ENCODE measurements at places on chromosomes 13 and 19. TPM values are rescaled to one million over a fixed set of nuclear protein-coding genes. Genes with fewer than 3 reads are reported as not detected.
A peak's percentile ranks its signal among the peaks of the same experiment; 100 is the strongest.

Gene ZNF221
- polyA plus RNA-seq: 1.1 TPM

- DNase-seq: peak; percentile 9
Measured at GRCh38 chr13:65917731-65918130, 1312.4 kb downstream of the PCDH9 start.

Gene SSC5D
- polyA plus RNA-seq: 5.1 TPM

GRCh38 chr19:55676889-55677505 lies 2.0 kb downstream of the EPN1 start:
- DNase-seq: no peak

Gene NTF4
- polyA plus RNA-seq: 6.9 TPM

DNA sequence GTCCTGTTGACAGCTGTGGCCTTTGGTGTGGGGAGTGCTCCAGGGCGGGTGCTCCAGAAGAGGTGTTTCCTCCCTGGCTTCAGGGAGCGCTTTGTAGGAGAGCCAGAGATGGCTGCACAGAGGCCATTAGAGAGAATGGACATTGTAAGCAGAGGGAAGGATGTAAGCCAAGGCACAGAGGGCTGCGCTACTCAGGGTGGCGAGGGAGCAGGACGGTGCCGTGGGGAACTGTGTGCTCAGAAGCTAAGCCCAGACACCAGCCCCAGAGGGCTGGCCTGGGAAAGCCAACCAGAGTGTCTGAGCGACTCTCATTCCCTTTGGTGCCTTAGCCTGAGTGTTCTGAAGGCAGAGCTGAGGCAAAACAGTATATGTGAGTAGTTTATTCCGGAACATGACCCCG lies 92.2 kb downstream of the TSHZ3 start:
- no peak for DNase-seq

- no peak for DNase-seq
Measured at GRCh38 chr19:50184196-50184595, 19.2 kb upstream of the MYH14 start.

Gene KLK11
- 2.6 TPM for polyA plus RNA-seq

DNA sequence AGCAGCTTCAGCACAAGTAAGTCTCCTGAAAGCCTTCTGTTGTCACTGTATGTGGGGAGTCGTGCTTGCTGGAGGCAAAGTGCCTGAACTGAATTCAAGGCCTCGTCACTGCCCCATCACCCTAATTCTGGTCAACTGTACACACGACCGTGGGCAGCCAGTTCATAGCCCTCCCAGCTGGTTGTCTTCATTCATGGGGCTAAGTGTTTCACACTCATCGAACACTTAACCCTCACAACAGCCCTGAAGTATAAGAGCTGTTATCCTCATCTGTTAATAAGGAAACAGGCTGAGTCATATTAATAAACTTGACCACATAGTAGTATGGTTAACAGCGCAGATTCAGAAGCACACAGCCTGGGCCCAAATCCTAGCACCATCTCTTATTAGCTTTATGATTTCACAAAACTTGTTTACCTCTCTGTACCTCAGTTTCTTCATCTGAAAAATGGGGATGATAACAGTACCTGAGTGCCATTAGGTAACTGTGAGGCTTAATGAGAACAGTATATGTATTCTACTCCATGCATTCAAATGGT lies 66.7 kb downstream of the CDADC1 start:
- DNase-seq: no peak

GRCh38 chr13:59946944-59947343 lies 216.8 kb downstream of the DIAPH3 start:
- no peak for DNase-seq

Gene ZNRF4
- not detected for polyA plus RNA-seq

DNA sequence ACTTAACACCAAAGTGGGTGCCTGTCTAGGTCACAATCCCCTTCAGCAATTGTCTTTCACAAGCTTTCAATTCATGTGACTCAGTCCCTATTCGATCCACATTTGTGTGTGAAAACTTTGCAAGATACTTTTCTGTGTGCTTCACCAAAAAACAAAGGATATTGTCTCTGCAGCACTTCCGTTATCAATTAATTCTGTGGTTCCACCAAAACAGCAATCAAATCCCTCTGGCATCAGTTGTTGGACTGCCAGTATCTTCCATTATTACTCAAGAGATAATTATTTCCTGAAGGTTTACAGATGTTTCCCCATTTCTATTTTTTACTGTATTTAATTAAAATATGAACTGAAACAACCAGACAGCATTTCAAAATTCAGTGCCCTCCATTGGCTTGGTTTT lies 481.4 kb downstream of the SUCLA2 start:
- no peak for DNase-seq

- DNase-seq: peak; percentile 55
Measured at GRCh38 chr13:97030705-97031452, 36.6 kb upstream of the OXGR1 start.

- peak; percentile 5 for DNase-seq
Measured at GRCh38 chr19:39142630-39143029, 17.0 kb downstream of the PAK4 start.

Gene MEIS3
- polyA plus RNA-seq: 40.6 TPM

GRCh38 chr13:41352935-41353840 lies 42.1 kb downstream of the NAA16 start:
- peak; percentile 51 for DNase-seq

GRCh38 chr19:34837262-34837661 lies 64.2 kb upstream of the ZNF599 start:
- peak; percentile 20 for DNase-seq

Gene ZNF628
- 1.2 TPM for polyA plus RNA-seq

DNA sequence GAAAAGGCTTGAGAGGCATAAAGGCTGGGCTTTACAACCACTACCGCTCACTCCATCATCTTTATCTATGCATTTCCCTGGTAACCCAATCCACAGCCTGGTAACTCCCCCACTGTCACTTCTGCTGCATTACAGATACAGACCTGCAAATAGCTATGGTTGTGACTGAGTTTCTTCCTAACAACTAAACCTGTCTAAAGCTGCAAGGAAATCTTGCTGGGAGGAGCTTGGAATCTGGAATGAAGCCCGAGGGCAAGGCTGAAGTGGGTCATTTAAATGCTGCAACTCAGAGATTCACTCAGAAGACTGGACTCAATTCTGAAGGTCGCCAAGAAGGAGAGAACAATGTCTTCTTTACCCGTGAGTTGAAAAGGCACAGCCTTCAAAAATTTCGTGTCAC lies at the start of gene LGALS13:
Gene LGALS13, plus strand, starts transcription at position 301 of the 400 bp plus-strand sequence. Its CDS starts 45 bp downstream, at position 346.
- no peak for DNase-seq

GRCh38 chr13:26498656-26499601 lies 58.6 kb upstream of the WASF3 start:
- DNase-seq: no peak

GRCh38 chr13:75749407-75749806 lies 113.3 kb downstream of the LMO7 start:
- no peak for DNase-seq

DNA sequence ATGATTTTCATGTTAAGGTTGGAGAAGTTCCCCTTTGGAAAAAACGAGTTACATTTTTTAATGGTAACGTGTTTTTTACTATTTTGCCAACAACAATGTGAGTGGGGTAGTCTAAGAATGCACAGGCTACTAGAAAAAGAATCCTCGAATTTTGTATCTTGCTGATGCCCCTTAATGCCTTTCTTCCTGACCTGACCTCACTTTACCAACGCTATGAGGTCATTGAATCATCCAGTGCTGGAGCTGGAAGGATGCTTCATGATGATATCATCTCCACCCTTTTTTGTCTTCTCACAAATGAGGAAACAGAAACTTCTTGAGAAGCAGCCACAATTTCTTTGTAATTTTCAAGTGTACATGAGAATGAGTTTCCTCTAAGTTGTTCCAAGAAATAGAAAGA lies 8.2 kb upstream of the UBL3 start:
- DNase-seq: no peak

Gene KIR3DL2
- not detected for polyA plus RNA-seq

DNA sequence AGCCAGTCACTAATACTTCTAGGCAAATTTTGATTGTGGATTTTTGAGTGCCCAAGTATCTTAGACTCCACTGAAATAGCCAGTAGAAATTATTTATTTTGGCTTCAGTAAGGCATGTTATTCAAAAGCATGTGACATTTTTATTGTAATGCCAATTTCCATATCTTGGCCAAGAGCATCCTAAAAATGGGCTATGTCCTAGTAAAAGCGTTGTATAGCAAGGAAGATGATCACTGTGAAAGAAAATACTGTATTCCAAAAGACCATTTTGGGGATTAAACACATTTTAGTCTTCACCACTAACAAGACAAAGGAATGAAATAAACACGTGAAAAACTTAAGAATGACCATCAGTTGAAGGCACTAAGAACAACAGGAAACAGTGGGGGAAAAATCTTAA lies 149.1 kb downstream of the NUFIP1 start:
- DNase-seq: no peak

DNA sequence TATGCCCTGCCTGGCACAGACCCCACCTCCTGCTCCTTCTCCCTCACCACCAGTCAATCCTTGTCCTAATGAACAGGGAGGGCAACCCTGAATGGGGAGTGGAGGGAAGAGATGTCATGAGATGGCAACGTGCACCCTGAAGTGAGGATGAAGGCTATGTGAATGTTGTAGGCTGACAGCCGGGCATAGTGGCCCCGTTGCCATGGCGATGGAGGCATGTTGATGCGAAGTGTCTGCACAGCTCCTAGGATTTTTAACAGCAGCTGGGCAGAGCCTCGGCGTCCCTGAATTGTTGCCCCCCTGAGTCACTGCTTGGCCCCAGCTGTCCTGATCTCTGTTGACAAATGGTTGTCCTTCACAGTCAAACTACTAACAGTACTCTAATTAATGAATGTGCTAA lies 4.8 kb upstream of the ALOX5AP start:
- peak; percentile 40 for DNase-seq

DNA sequence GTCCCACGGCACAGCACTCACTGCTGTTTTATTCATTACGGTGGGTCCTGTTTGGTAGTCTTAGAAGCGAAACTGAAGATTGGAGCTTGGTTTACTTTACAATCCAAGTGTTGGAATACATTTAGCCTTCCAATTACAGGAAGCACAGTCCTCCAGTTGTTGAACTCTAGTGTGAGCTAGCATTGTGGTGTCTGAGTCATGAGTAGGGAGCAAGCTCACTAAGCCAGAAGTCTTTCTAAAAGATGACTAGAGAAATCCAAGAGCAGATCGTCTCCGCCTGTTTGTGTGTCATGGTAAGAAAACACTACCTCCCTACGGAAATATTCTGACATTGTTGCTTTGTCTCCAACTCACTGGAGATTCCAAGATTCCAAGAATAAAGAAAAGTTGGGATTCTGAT lies 10.1 kb upstream of the SHISA2 start:
- DNase-seq: peak; percentile 16

Gene PSG3
- not detected for polyA plus RNA-seq

DNA sequence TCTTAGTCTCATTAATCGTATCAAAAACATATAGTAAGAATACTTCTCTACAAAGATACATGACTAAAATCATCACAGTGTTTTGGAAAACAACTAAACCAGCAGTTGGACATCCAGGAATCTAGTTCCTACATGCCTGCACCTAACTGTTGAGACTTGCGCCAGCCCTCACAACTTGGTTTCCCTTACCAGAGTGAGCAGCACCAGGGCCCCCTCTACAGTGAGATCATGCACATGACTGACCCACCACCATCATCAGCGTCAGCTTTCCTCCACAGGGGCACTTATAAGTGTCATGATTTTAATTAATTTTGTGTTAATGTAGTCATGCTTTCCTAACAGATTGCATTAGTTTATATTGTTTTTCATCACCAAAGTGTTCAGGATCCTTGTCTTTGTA lies 1322.0 kb downstream of the EFNB2 start:
- DNase-seq: no peak

GRCh38 chr19:32824191-32824751 lies 45.3 kb downstream of the SLC7A9 start:
- DNase-seq: no peak

DNA sequence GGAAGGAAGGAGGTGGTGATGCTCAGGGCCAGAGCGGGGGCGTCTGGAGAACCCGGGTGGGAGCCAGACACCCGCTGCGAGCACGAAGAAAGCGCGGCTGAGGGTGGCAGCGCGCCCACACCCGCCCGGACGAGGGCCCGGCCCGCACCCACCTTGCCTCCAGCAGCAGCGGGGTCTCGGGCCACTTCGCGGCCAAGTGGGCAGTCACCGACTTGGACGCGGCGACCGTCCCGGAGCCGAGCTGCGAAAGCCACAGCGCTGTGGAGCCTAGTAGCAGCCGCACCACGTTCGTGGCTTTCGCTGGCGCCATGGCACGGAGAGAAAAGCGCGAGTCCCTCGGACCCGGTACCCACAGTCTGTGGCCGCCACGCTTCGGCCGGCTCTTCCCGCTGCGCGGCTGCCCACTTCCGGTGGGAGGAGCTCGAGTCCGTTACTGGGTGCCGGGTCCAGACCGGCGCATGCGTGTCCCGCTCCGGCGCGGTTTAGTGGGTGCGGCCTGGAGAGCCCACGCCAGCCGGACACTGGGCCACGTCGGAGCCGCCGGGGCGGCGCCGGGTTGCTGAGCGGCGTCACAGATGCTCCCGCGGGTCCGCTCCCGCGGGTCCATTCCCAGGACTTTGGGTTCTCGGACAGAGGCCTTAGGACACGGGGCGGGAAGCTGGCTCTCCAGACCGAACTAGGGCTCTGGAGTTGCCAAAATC lies at the start of gene UGGT2:
Gene UGGT2, minus strand, starts transcription at position 399 of the 701 bp plus-strand sequence. Its CDS starts 89 bp downstream, at position 310.
- peak; percentile 98 for DNase-seq

DNA sequence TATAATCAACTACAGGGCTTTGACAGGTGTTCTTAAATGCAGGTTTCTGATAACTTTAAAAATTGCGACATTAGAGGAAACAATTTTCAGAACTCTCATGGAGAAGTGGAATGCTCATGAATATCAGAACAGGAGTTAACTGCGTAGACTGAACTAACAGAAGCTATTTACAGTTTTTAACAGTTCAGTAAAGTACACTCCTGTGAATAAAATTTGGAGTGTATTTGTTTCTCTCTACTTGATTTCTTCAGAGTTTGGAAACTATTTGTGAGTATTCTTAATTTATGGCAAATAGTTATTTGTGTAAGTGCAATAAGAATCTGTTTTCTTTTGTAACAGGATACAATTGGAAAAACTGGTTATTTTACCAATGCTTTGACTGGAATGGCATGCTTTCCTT lies 114.4 kb downstream of the TNFRSF19 start:
- no peak for DNase-seq

- DNase-seq: peak; percentile 81
Measured at GRCh38 chr19:55116232-55116858, 1.1 kb downstream of the PPP1R12C start.

Gene CEACAM21
- not detected for polyA plus RNA-seq

- DNase-seq: no peak
Measured at GRCh38 chr13:97883396-97883795, 70.1 kb upstream of the IPO5 start.

Gene PNKP
- polyA plus RNA-seq: 84.4 TPM

Gene KIR2DL3
- not detected for polyA plus RNA-seq

Data from hepatocyte (in vitro differentiated cells).